SK-N-DZ (cell line): ENCODE measurements at places on chromosomes 16 and 17.

DNA sequence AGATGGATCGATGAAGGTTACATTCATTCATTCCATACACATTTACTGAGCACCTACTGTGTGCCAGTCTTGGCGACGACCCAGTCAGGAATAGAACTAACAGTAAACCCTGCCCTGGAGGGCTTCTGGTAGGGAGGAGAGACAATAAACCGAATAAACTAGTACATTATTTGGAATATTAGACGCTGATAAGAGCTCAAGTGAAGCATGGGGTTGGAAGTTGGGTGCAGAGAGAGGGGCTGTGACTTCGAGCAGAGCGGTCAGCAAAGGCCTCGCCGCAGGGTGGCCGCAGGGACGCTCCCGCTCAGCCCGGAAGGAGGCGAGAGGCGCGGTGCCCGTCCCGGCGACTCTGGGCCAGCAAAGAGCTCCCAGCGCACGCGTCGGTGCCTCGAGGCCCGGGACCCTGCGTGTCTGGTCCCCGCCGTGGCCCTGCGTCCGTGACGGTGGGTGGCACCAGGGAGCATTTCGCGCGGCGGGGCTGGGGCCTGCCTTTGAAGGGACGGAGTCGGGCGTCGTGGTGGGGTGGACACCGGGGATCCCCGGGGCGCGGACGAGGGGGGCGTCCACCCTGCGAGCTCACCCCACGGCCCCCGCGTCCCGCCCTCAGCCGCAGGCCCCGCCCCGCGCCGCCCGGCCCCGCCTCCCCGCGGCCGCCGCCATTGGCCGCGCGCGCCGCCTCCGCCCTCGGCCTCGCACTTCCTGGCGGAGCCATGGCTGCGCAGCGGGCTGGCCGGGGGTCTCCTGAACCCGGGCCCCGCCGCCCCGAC, at the start of gene KLHL36:
Gene KLHL36 (plus strand): TSS at position 684 of the 767 bp plus-strand sequence. CDS start 2,357 bp downstream, outside the sequence.
- DNase-seq = no peak

DNA sequence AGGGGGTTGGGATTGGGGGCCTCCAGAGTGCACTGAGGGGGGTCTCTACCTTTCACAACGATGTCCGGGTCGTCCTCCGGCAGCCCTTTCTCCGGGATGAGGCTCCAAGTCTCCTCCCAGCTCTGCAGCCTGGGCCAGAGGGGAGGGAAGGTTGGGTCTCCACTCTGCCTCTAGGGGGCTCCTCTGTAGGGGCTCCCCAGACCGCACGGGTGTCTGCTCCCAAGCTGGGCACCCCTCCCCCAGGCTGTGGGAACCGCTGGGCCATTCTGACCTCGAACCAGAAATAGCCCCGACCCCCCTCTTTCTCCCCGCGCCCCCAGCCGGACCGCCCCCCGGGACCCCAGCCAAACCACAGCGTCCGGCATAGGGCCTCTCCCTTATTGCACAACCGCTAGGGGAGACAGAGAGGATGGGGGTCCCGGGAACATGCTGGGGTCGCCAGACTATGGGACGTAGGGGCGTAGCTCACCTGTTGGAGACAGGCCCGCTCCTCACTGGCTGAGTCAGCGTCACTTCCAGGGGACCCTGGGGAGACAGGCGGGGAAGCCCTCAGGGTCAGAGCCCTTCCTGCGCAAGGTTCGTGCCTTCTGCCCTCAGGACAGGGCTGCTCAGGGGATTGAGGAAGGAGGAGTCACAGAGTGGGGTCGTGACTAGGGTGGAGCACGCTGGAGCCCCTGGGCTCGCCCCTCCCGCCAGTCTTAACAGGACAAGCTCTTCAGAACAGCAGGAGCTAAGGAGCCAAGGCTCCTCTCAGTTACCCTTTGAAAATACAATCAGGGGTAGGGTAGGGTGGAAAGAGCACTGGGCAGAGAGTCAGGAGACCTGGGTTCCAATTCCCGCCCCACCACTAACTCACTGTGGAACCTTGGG, 2.7 kb downstream of the PLEKHH3 start:
- DNase-seq = no peak

GRCh38 chr16:2007081-2007836, 2.4 kb downstream of the ZNF598 start:
- no peak for DNase-seq

DNA sequence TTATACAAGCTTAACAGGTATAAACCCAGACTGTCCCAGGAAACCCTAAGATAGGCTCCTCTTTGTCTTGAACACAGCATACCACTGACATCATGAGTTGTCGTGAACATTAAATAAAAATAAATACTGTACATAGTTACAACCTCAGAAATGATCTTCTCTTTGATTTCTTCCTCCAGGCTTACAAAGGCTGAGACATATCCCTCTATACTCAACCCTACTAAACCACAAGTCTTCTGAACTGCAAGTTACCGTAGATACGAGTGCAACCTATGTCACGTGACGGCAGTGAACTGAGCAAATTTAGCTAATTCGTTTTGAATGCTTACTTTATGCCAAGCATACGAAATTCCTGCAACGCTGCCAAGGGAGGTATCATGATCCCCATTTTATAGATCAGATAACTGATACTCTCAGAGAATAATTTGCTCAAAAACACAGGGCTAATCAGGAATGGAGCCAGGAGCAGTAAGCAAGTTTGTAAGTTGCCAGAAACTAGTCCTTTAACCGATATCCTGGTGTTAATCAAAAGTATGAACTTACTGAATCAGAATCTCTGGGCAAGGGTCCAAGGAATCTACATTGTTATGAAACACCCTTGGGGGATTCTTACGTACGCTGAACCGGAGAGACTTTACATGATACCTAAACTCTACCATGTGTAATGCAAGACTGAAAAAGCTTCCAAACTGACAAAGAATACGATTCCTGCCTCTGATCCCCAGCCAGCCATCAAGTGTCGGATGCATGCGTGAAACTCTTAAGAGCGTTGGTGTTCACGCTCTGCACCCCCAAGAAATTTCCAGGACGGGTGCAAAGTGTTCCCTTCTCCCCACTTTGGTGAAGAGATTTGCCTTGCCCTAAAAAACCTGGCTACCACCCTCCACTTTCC, 106.2 kb downstream of the XYLT1 start:
- DNase-seq = no peak

DNA sequence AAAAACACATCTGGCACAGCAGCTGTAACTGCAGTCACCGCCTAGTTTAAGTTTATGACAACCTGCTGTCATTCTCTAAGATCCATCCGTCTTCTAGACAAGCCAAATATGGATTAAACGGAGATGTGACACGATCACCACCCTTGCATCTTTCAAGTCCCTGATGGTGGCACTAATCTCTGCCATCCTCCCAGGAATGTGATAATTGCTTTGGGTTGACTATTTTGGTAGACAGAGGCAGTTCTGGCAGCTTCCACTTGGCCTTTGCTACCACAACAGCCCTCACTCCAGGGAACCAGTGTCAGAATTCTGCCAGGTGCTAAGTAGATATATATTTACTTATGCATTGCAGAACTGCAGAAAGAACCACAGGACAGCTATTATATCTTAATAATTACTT, 81.3 kb downstream of the ADCY9 start:
- no peak for DNase-seq

GRCh38 chr16:64996641-64997040, 125.2 kb downstream of the CDH11 start:
- DNase-seq = no peak
